AG10803 (cell line): ENCODE measurements at places on chromosomes 6 and 20.
A peak's percentile ranks its signal among the peaks of the same experiment; 100 is the strongest.

DNA sequence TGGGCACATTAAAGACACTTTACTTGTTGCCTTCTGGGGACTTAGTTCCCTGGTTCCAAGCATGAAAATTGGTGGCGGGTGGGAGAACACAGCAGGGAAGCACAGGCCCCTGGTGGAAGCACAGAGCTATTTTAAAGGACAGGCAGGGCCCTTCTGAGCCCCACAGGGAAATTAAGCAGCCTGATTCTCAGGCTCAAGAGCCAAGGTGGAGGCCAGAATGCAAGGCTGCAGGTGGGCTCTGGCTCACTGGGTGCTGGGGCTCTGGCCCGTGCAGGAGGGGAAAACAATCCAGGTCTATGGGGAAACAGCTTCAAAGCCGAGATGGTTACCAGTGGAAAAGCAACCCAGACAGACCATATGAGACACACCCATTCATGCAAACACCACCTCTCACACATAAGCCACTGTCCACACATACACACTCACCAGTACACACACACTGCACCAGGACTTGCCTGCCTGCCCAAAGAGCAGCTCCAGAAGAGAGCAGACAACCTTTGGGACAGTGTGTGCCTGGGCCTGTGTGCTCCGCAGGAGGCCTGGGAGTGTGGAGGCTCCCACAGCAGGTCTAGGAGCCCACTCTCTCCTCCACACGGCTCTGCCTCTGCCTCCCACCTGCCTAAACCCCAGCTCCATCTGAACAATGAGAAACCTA, 30.6 kb downstream of the TFEB start:
- DNase-seq: no peak

GRCh38 chr6:44002067-44002592, 125.1 kb downstream of the MRPL14 start:
- DNase-seq: no peak

GRCh38 chr6:37531026-37531425, 31.3 kb upstream of the CCDC167 start:
- DNase-seq: peak; percentile 13

GRCh38 chr20:54221996-54222890, 14.4 kb downstream of the PFDN4 start:
- peak; percentile 25 for DNase-seq

GRCh38 chr20:9608639-9609340, 94.4 kb downstream of the LAMP5 start:
- no peak for DNase-seq

DNA sequence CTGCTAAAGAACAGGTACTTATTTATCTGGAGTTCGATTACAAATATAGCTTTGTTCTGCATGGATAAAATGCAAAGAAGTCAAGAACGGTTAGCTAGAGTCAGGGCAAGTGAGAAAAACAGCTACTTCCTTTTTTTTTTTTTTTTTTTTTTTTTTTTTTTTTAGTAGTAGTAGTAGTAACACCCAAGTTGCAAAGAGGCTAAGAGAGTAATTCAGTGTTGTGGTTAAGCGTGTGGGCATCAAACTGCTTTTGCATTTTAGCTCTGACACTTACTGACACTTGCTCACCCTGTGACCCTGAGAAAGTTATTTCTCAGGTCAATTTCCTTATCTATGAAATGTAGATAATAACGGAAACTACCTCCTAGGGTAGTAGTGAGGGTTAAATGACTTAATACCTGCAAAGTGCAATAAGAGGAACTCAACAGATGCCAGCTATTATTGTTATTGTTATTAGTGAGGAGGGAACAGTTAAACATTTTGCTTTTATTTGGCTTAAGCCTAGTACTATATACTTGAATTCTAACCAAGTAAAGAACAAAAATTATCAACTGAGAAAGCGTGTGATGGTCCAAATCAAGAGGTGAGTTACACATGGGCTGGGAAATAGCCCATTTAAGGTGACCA, 86.7 kb upstream of the BACH2 start:
- DNase-seq: no peak

DNA sequence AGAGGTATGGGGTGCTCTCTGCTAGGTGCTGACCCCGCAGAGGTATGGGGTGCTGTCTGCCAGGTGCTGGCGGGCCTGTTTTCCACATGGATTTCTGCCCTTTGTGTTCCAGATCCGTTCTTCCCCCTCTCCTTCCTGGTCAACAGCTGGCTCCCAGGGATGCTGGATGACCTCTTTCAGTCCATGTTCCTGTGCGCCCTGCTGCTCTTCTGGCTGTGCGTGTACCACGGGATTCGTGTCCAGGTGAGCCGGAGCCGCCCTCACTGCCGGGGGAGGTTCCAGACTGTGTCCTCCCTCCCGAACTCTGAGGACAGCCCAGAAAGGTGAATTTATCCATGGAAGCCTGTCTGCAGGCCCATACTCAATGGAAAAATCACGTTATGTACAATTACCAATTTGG, 36.3 kb downstream of the DYNLT1 start:
- no peak for DNase-seq

- peak; percentile 37 for DNase-seq
These were observed 16.3 kb downstream of the RIN2 start for GRCh38 chr20:19774135-19774933.

GRCh38 chr6:136737374-136737844, 54.9 kb downstream of the MAP3K5 start:
- DNase-seq: no peak

DNA sequence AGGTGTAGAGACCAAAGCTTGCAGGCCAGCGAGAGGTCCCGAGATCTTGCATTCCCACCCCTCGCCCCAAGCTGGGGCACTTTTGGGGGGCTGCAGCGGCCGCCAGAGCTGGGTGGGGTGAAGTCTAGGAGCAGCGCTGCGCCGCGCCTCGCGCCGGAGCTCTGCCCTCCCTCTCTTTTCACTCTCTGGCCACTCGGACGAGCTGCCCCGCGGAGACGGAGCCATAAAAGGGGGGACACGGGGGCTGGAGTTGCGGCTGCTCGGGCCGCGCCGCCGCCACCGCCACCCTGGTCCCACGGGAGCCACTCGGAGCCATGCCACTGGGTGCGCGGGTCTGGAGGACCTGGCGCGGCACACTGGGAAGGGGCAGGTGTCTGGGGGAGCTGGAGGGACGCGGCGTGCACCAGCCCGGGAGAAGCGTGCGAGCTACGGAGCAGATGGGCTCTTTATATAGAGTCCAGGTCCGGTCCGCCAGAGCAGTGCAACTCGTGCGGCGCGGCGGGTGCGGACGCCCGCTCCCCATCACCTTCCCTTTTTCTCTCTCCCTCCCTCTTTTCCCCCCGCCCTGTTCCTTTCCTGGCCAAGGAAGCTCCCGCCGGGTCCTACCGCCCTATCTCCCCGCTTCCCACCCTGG, 687 bp upstream of the HTR1B start:
- no peak for DNase-seq

DNA sequence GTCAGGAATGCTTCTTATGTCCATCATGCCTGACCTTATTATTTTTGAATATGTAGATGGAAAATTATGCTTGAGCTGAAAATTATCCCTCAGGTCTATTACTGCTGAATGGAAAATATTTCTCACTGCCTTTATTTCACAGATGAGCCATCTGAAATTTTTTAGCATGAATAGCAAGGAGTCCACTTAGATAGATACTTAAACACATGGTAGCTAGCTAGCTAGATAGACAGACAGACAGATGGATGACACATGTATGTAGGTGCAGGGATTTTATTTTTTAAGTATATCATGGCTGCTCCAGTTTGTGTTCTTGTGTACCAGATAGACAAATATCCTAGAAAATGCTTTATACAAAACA, 645.0 kb downstream of the MMUT start:
- DNase-seq: no peak

DNA sequence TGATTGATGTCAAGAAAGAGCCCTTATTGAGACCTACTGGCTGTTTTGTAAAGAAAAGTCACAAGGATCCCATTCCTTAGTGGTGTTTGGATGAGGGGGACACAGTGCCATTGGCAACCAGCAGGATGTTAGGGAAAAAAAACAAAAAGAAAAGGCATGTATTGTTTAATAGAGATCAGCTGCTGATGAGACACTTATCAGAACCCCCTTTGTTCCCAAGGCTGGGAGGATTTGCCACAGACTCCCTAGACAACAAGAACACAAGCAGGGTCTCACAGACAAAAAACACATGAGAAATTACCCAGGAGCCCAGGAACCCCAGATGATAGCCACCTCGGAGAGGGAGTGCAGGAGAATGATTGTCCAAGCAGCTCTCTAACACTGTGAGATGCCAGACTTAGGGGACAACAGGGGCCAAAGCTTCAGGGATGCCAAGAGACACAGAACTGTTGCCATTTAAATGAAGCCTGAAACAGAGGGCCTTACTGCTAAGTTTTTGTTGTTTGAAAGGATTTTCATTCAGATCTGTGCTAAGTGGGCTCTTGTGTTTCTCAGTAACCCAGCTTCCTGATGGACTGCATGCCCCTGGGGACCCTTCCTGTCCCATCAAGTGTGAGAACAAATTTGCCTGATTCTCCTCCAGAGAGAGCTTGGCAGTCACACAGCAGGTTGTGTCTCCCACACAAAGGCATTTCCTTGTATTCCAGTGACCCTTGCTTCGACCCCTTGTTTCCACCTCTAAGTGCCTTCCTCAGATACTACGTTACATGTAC, 48.7 kb upstream of the HEY2 start:
- DNase-seq: no peak

GRCh38 chr6:130560231-130560630, 194.4 kb downstream of the TMEM200A start:
- DNase-seq: peak; percentile 5

DNA sequence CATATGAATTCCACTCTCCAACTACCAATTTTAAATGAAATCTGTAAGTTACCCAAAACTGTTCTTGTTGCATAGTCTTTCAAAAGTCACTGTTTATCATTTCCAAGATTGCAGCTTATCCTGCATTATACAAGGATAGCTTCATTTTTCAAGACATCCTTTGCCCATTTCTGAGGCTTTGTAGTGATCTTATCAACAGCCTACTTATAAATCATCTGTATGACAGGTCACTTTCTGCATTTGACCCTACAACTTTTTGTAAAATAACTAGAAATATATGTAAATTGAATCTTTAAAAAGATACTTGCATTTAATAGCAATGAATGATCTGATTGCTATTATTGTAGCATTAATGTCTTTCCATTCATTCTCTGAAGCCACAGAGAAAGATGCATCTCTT, 521.1 kb downstream of the UTRN start:
- no peak for DNase-seq

GRCh38 chr20:62636446-62636845, 5.9 kb upstream of the SLCO4A1 start:
- no peak for DNase-seq

- no peak for DNase-seq
These were observed 9.4 kb upstream of the POPDC3 start for GRCh38 chr6:105189026-105189820.

- DNase-seq: peak; percentile 84
These were observed 318.0 kb downstream of the RFPL4B start for GRCh38 chr6:112665114-112665513.

- peak; percentile 32 for DNase-seq
These were observed 18.7 kb downstream of the BTN3A1 start for GRCh38 chr6:26420688-26421171.

DNA sequence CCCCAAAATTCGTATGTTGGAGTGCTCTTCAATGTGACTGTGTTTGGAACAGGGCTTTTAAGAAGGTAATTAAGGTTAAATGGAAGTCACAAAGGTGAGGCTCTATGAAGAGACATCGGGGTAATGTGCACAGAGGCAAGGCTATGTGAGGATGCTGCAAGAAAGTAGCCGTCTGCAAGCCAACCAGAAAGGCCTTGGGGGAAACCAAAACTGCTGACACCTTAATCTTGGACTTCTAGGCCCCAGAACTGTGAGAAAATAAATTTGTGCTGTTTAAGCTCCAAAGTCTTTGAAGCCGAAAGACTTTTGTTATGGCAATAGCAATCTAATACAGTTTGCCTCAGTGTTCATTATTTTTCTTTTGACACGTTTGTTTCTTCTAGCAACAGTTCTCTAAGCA, 2.4 kb upstream of the IRAK1BP1 start:
- DNase-seq: no peak

- DNase-seq: no peak
These were observed 27.1 kb downstream of the RIPOR3 start for GRCh38 chr20:50664254-50664653.

DNA sequence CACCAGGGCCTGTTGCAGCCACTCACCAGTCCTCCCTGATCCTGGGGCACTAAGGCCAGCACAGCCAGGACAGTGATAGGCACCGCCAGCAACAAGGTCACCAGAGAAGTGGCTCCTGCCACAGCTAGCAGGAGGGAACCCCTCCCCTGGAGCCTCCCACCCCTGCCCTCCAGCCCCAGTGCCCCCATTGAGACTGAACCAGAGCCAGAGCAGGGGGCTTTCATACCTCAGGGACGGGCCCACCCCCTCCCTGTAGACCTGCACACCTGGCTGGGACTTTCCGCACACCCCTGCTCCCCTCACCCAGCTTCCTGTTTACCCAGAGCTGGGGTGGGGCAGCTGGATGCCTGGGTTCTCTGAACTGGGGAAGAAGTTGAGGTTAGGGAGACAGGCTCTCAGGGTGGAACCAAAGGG, at the start of gene LTB:
Gene LTB (minus strand): TSS at position 195 of the 414 bp plus-strand sequence. CDS start 7 bp downstream, at position 188.
- DNase-seq: no peak

DNA sequence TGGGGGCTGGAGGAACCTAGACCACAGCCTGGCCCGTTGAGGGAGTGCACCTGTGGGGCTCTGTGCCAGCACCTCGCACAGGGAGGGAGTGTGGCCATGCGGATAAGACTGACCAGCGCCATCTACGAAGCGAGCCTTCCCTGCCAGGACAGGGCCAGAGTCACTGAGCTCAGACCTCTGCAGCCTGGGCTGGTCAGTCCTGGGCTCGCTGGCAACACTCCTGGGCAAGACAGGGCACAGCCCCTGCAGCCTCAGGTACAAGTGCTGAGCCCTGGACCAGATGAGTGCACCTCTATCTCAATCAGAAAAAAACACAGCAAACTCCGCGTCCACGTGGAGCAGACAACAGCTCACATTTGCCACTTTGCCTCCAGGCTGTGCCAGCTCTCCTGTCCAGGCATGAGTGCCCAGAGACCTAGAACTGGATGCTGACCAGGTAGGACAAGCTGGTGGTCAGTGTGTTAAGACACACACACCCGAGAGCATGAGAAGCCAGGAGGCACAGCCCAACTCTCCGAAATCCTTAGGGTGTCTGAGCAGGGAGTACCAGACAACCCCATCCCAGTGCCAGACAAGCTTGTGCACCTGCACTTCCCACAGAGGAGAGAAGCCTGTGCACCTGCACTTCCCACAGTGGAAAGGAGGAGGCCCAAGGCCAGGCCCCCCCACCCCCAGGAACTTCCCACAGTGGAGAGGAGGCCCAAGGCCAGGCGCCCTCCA, 4.9 kb downstream of the ARFRP1 start:
- no peak for DNase-seq

DNA sequence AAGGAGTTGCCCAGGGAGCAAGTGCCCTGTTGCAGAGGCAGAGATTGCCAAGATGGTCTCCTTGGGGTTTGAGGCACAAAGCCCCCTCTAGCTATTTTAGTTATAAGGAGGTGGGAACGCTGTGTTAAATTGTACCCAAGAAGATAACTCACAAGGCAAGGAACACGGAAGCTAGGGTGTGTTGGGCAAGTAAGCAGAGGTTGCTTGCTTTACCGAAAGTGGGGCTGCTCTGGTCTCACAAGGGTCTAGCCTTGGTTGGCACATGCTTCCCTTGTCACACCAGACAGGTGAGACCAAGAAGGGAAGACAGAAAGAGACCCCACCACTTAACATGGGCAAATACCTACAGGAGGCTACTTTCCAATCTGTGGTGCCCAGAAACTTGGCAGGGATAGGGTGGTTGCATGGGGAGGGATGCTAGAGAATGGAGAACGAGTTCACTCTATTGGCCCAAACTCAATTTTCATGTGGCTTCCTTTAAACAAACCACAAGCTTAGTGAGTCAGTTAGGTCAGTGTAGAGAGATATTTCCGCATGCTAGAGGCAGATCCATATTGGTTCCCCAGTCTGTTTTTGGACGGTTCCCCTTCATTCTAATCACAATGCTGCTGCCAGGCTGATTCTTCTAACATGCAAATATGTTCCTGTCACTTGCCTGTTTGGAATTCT, 42.4 kb downstream of the PLAGL1 start:
- peak; percentile 85 for DNase-seq
